ENCODE measurements at places on chromosomes 2 and 18.

- DNase-seq = no peak
Measured at GRCh38 chr18:55141318-55141717, 182.1 kb upstream of the CCDC68 start.

- DNase-seq = no peak
Measured at GRCh38 chr18:10860928-10861327, 288.4 kb downstream of the PIEZO2 start.

- no peak for DNase-seq
Measured at GRCh38 chr2:189609423-189609816, 28.8 kb upstream of the SLC40A1 start.

GRCh38 chr2:235291461-235291860 lies 202.4 kb upstream of the AGAP1 start:
- DNase-seq = no peak

DNA sequence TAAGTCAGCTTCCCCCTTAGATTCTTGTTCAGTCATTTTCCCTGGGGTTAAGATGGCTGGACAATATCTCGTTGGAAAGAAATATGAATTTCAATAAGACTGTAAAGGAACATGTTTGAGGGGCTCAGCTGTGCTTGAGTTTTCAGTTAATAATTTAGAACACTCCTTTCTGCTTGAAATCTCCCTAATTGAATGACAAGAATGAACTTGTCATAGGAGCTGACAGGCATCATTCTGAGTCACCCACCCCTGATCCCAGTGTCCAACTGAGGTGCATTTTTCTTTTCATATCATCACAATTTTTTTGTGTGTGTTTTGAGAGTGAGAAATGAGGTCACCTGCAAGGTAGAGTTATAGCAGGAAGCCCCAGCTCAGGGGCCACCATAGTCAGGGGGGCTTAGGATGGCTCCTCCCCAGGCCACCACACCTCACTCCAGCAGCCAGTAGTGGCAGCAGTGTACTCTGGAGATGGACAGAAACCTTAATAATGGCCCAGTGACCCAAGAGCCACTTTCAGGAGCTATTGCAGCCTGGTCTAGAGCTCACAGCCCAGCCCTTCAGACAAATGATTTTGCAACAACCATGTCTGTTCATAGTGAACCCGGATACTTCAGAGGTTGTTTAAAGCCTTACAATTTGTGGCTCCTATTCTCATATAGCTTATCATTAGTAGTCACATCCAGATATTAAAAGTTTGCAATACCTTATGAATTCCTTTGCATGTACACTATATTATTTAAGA lies 174.5 kb downstream of the MAIP1 start:
- no peak for DNase-seq
